ENCODE measurements at places on chromosomes 6 and 20. TPM values are rescaled to one million over a fixed set of nuclear protein-coding genes. Genes with fewer than 3 reads are reported as not detected.

DNA sequence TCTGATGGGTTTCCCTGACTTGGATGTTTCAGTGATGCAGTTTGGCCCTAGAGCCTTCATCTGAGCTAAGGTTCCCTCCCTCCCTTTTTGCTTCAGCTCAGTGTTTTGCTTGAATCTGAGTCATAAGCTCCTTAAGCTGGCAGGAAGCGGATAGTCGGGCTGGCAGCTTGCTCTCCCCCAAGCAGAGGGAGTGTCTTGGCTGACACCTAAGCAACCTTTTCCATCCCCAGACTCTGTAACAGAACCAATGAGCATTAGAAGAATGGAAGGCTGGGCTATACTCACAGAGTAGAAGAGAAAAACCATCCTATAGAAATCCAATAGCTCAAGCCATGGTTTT is 98.3 kb downstream of the HAO1 start:
- DNase-seq, result no peak

The C6orf132 gene
- polyA plus RNA-seq, result 22.2 TPM

The OR2J3 gene
- polyA plus RNA-seq, result not detected

- no peak for DNase-seq
Observed at GRCh38 chr6:88481519-88481918, 315.4 kb upstream of the CNR1 start.

GRCh38 chr6:107656401-107656800 is 166.5 kb downstream of the SOBP start:
- DNase-seq, result no peak

The BNIP5 gene
- polyA plus RNA-seq, result not detected

- DNase-seq, result no peak
Observed at GRCh38 chr6:68709882-68710281, 74.8 kb downstream of the ADGRB3 start.

DNA sequence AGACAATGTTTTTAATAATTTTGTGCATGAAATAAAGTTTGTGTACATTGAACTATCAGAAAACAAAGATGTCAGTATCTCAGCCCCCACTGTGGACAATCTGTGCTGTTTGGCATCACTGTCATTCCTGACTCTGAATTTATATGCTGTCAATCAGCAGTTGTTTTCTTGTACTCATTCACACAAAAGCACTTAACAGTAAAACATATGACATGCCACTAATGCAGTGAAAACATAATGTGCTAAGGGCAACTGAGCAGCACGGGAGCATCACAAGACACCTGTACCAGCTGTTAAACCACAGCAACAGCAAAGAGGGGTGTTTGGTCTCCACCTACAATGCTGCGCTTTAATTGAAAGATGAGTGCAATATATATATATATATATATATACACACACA is 647.8 kb upstream of the SLC35B3 start:
- DNase-seq, result no peak

DNA sequence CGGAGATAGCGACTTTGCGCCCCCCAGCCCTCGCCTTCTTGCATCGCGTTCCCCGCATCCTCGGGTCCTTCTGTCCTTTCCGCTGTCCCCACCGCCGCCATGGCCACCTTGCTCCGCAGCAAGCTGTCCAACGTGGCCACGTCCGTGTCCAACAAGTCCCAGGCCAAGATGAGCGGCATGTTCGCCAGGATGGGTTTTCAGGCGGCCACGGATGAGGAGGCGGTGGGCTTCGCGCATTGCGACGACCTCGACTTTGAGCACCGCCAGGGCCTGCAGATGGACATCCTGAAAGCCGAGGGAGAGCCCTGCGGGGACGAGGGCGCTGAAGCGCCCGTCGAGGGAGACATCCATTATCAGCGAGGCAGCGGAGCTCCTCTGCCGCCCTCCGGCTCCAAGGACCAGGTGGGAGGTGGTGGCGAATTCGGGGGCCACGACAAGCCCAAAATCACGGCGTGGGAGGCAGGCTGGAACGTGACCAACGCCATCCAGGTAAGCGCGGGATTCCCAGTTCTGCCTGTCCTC is 401 bp downstream of the SLC32A1 start:
- no peak for DNase-seq

DNA sequence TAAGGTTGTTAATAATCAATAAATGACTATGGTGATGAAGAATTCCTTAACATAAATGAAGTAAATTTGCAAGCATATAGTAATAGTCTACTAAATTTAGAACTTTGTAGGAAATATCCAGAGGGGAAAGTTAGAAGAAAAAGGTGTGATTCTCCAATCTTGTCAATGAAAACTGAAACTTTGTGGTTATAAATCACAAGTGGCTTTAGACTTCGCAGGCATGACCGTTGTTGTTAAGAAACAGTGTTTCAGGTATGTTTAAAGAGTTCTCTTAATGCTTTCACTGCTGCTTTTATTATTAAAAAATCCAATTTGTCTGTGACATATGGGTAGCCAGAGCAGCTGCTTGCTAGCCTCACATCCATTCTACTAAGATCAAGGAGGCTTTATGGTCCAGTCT is 475.6 kb upstream of the ADGRB3 start:
- no peak for DNase-seq

DNA sequence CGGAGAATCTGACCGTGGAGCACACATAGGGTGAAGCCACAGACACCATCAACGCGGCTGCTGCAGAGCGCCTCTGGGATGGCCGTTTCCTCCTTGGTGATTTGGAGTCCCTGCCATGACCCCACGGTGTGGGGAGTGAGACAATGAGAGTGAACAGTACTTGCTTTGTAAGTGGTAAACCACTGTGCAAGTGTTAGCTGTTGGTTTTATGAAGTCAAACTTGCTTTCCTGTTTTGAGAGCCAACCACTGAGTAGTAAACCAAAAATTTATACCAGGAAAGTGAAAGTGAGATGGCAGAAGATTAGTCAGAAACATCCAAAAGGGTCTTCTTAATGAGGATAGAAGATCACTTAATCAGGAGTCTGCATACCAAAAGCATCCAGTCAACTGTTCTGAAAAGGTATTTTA is 160.7 kb downstream of the FOXC1 start:
- no peak for DNase-seq

GRCh38 chr6:147734151-147734550 is 225.7 kb downstream of the SAMD5 start:
- no peak for DNase-seq

- DNase-seq, result peak; percentile 97
Observed at GRCh38 chr6:57316581-57317059, 810 bp upstream of the PRIM2 start.

The VPS16 gene
- 13.5 TPM for polyA plus RNA-seq

The IMPG1 gene
- polyA plus RNA-seq, result not detected

The LBP gene
- 0.19 TPM for polyA plus RNA-seq

- no peak for DNase-seq
Observed at GRCh38 chr6:56970849-56971248, 15.9 kb downstream of the BEND6 start.

GRCh38 chr20:46316984-46317684 is 8.8 kb upstream of the CDH22 start:
- DNase-seq, result no peak

The SRSF12 gene
- 2.3 TPM for polyA plus RNA-seq

DNA sequence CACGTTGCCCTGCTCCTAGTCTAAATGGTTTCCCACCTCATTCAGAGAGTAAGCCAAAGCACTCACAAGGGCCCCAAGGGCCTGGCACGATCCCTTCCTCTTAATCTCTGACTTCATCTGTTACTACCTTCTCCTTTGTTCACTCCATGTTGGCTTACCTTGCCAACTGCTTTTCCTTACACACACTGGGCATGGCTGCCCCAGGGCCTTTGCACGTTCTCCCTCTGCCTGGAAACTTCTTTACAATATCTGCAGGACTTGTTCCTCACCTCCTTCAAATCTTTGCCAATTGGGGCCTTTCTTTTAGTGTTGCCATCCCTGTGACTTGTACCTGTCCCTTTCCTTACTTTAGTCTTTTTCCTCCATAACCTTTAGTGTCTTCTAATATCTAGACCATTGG is 73.9 kb downstream of the PLCB4 start:
- DNase-seq, result no peak

GRCh38 chr6:163645560-163645959 is 231.0 kb downstream of the QKI start:
- no peak for DNase-seq

DNA sequence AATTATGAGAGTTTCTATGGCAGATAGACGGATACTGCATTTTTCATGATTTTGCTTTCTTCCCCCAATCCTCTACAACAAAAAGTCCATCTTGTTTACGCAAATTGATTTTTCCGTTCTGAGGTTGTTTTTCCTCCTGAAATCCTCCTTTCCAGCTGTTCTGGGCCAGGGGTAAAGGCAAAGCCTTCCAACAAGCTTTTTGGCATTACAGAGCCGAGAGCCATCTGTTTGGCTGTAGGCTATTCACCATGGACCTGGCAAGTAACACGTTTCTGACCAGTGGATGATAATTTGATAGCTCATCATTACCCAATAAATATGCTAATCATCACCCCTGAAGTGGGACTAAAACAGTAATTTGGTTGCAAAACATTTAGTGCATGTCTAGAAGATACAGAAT is 226.5 kb downstream of the CBLN4 start:
- DNase-seq, result no peak

GRCh38 chr6:154754152-154754551 is 20.9 kb downstream of the SCAF8 start:
- no peak for DNase-seq

The FABP7 gene
- 14.5 TPM for polyA plus RNA-seq

GRCh38 chr20:25251019-25251418 is 3.1 kb downstream of the PYGB start:
- no peak for DNase-seq

DNA sequence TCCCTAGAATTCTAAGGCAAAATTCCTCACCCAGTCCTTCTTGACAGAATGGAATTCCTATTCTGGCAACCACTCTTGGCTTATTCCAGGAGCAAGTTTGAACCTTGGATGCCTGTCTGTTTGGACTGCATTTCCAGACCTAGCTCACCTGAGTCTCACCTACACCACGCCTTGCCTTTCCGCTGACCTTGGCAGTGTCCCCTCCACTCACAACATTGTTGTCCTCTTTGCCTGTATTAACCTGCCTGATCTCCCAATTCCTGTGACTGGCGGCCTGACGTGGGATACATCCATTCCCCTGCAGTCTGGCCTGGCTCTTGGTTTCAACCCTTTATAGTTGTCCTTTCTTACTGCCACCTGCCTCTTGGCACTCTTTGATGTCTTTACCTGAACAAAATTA is 281.4 kb upstream of the SOX4 start:
- DNase-seq, result no peak

The DEFB124 gene
- not detected for polyA plus RNA-seq

DNA sequence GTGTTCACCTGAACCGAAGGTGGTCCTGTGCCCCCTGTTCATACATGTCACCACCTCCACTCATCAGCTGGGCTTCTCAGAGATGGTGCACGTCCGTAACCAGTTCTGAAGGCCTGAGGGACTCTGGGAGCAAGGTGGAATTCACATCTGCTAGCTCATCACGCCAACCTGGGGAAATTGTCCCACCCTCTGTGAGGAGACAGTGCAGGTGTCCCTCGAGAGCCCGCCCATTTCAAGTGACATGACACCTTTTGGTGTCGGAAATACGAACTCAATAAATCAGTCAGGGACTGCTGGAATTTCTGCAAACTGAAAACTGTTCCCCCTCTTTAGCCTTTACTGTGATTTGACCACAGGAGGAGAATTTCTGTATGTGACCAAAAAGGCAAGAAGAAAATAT is 99.4 kb downstream of the SYNDIG1 start:
- no peak for DNase-seq

The KCNQ2 gene
- polyA plus RNA-seq, result 67.9 TPM

- no peak for DNase-seq
Observed at GRCh38 chr6:170069611-170070010, 221.3 kb downstream of the DLL1 start.

The SALL4 gene
- 122 TPM for polyA plus RNA-seq

The MCCD1 gene
- polyA plus RNA-seq, result not detected

GRCh38 chr6:15493437-15494168 is 169.2 kb downstream of the DTNBP1 start:
- peak; percentile 73 for DNase-seq

The RBM24 gene
- 0.27 TPM for polyA plus RNA-seq

DNA sequence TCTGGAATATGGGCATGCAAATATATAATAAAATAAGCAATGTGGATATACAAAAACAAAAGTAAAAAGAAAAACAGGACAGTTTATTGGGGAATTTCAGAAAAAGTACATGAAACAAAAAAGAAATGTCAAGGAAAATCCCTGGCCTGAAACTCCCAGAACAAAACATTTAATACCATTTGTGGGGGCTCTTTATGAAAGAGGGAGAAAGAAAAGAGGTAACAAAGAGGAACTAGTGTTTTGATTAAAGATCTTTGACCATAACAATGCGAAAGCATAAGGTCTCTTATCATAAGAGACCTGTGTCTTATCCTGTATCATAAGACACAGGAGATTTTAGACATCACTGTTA is 88.6 kb upstream of the ARID1B start:
- DNase-seq, result no peak

- DNase-seq, result no peak
Observed at GRCh38 chr6:21801446-21802174, 208.1 kb downstream of the SOX4 start.

DNA sequence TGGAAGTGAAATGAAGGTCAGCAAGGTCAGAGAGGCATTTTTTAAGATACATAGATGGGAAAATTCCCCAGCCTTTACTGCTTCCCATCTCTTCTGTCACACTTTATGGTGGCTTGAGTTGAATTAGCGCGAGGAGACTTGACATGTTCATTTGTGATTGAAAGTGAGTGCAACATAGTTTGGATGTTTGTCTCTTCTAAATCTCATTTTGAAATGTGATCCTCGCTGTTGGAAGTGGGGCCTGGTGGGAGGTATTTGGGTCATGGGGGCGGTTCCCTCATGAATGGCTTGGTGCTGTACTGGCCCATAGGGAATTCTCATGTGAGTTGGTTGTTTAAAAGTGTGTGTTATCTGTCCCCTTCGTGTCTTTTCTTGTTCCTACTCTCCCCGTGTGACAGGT is 237.2 kb downstream of the CDKAL1 start:
- DNase-seq, result peak; percentile 83

GRCh38 chr6:31139599-31139998 is 733 bp upstream of the PSORS1C2 start:
- DNase-seq, result peak; percentile 79

GRCh38 chr20:5825130-5825719 is 75.0 kb downstream of the SHLD1 start:
- peak; percentile 44 for DNase-seq
